ENCODE measurements at places on chromosomes 7 and 10.

- peak; percentile 34 for DNase-seq
Observed at GRCh38 chr7:150449206-150449952, 1.1 kb upstream of the GIMAP8 start.

GRCh38 chr7:139860090-139860775 lies 31.2 kb downstream of the TBXAS1 start:
- no peak for DNase-seq

GRCh38 chr10:101071267-101071884 lies 9.6 kb downstream of the KAZALD1 start:
- peak; percentile 22 for DNase-seq

GRCh38 chr7:66913118-66914037 lies 7.6 kb upstream of the TMEM248 start:
- DNase-seq: no peak

GRCh38 chr10:14356921-14357320 lies 26.2 kb upstream of the FRMD4A start:
- DNase-seq: no peak

DNA sequence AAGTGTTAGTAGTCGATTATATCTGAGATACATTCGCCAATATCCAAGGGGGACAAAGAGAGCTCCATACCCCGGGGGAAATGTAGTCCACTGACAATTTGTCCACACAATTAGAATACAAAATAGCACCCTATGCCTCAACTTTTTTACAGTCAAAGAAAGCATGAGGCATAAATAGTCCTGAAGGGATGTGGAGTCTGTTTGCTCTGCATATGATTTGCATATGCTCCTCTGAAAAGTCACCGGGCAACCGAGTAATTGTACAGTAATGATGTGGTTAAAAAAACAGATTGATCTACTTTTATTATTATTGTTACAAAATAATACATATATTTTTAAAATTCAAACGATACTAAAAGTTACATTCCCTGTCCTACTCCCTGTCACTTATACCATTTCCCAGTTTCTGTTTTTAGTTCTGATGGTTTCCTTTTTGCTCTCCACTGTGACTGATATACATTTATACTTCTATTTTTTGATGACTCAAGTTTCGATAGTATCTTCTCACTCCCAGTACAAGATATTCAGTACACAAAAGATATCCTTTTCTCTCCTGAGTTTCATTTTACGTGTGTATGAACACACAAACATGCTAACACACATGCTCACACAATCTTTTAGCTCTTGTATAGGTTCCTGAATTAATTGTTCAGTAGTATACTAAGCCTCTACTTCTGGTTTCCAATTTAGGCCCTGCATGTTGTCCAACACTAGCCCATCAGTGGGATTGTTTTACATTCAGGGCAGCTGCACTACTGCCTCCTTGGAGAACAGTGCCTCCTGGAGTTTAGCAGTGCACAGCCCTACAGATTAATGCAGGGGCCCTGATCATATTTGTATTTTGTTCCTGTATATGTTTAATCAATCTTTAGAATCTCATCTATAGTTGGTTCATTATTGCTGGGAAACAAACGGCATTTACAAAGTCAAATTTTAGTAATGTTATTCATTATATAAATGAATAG lies 130.9 kb downstream of the TES start:
- DNase-seq: no peak

Measured in CD4-positive, alpha-beta T cell treated with Interferon alpha-2 for 1 hour (primary cell).